ENCODE measurements at places on chromosomes 5 and 9. TPM values are rescaled to one million over a fixed set of nuclear protein-coding genes. Genes with fewer than 3 reads are reported as not detected.

GRCh38 chr5:61307191-61307590 is 24.9 kb upstream of the ZSWIM6 start:
- DNase-seq: no peak

DNA sequence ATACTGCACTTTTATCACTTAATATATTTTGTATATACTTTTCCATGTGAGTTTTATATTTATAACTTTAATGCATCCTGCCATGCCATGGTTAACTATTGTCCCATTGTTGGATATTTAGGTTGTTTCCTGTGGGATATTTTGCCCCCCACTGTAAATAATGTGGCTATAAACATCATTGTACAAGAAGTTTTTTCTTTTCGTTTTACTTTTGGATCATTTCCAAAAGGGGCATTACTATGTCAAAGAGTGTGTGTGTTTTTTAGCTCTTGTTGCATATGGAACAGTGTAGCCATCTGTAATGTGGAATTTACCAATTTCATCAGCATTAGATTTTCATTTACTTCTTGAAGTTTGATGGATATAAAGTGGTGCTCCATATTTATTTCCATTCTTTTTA is 13.3 kb downstream of the ITGA2 start:
- no peak for DNase-seq

DNA sequence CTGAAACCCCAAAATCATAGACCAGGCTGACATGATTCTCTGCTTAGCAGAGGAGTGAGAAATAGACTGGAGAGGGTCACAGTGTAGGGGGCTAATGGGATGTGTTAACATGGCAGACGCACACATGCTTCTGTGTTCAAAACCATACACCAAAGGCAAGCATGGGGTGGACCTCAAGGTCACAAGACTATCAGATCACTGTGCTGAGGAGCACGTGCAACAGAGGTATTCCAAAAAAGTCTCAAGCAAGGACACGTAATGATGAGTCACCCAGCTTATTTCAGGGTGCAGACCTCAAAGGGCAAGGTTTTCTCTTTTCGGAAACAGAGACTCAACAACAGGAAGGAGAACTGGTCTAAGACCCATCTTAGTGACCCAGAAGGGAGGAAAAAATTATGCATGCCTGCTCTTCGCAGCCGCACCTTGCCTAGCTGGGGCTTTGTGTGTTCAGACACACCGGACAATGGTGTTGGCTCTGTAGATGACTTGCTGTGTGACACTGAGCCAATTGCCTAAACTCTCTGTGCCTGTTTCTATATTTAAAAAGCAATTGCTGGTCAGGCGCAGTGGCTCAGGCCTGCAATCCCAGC is 20.3 kb downstream of the WHRN start:
- no peak for DNase-seq

DNA sequence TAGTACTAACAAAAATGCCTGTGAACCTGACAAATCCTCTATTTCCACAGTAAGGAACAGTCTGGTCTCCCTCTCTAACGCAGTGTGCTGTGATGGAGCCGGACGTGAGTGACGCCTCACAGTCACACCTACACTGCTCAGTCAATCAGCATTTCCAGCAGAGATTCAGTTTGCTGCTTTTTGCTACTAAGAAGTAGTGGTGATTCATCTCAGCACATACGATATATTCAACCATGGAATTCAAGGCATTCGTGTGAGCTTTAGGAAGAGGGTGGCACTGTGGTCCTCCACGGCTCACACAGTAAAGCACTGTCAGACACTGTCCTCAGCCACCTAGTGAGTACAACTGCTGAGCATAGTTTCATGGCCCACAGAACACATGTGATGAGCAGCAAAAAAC is 70.9 kb downstream of the SETX start:
- no peak for DNase-seq

DNA sequence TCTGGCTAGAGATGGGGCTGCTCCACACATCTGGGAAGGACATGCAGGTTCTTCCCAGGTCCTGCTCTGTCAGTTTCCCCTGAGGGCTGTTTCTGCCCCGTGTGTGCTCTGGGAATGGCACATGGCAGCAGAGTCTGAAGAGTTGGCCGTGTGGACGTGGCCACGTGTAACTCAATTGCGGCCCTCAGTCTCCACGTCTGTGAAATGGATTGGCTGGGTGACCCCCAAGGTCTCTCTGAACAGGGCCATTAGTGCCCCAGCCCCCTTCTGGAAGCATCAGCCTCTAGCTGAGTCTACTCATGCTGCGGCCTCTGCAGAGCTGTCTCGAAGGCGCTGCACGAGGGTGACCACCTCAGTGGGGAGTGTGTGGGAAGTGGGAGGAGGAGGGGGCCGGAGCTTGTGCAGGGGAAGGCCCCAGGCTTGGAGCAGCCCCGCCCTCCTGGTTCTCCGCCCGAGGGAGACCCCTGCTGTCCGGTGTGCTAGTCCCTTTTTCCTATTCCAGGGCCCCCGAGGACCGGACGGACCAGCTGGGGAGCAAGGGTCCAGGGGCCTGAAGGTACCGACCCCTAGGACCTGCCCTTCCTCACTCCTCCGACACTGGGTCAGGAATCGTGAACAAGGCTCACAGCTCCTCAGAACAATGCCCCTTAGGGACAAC is 58.9 kb upstream of the ORM1 start:
- no peak for DNase-seq

DNA sequence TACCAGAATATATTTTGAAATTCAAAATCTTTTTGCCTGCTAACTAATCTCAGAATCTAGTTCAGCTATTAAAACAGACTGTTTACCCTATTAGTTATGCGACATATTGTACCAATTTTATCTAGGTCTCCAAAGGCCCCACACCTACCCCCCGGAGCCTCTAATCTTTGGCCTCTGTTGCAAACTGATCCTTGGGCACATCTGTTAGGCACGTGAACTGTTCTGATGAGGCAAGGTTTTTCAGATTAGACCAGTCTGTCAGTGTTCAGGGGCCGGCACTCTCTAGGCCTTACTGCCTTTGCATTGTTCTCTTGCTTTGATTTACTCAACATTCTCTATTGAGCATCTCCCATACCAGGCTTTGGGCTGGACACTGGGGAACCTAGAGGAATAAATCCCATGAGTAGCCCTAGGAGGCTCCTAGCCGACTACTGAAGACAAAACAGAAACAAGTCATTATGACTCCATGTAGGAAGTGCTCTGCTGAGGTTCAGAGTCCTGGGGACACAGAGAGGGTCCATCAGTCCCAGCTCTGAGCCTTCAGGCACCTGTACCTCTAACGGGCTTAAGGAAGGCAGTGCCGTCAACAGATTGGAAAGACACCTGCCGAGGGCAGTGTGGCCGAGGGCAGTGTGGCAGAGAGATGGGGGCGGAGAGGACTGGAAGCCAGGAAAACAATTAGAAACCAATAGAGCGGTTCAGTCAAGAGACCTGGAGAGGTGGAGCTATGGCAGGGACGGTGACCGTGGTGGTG is 245.1 kb downstream of the AOPEP start:
- no peak for DNase-seq

DNA sequence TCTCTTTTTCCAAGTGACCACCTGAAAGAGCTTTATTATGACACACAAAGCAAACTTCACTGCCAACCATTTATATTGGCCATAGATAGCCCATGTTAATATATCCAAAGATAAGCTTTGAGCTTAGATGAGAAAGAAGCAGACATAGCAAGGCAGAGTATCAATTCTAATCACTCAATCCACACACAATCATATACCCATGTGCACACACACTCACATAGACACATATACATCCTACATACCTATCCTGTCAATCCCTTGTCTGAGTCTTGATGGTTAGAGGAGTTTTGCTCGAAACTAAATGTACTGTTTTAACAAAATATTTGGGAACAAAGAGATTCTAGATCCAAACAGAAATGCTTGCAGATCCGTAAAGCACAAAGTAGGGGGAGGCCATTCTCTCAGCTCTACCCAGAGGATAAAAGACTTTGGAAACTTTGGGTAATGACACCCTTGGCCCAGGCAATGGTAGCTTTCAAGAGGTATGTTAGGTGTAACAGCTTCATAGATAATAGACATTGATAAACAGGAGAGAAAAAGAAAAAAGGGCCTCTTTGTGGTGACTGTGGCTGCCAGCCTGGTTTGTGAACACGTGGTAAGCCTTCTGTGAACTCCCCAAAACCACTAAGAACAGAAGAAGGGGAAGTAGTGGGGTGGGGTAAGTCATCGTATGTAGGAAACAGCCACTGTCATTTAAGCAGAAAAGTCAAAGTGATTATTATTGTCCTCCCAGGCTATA is 121.6 kb downstream of the TLR4 start:
- no peak for DNase-seq

The CPEB4 gene
- total RNA-seq: 109 TPM

The CARTPT gene
- total RNA-seq: not detected

The SHOC1 gene
- not detected for total RNA-seq

The PAEP gene
- total RNA-seq: not detected

All from gastrocnemius medialis (tissue), 4 donors.